ENCODE measurements at places on chromosomes 12 and 14. TPM values are rescaled to one million over a fixed set of nuclear protein-coding genes. Genes with fewer than 3 reads are reported as not detected.

The TGM1 gene
- 0.34 TPM for total RNA-seq

The NRIP2 gene
- total RNA-seq = not detected

The RPGRIP1 gene
- total RNA-seq = not detected

The UNC79 gene
- total RNA-seq = not detected

The PTPRB gene
- total RNA-seq = under 0.01 TPM

The SMARCD1 gene
- total RNA-seq = 90.2 TPM

The SMIM41 gene
- total RNA-seq = not detected

The C12orf54 gene
- not detected for total RNA-seq

The SLC39A2 gene
- total RNA-seq = not detected

The PPP1R36 gene
- total RNA-seq = 1.0 TPM

The SERPINA1 gene
- 0.73 TPM for total RNA-seq

The KCNMB4 gene
- under 0.01 TPM for total RNA-seq

The DEPDC4 gene
- 1.8 TPM for total RNA-seq

The NUBPL gene
- 14.8 TPM for total RNA-seq

The NT5DC3 gene
- 36.4 TPM for total RNA-seq

The WBP11 gene
- 62.8 TPM for total RNA-seq

The GPD1 gene
- not detected for total RNA-seq

The PTPRR gene
- not detected for total RNA-seq

The IQSEC3 gene
- total RNA-seq = under 0.01 TPM

The CMA1 gene
- not detected for total RNA-seq

The HOXC13 gene
- not detected for total RNA-seq

The AMDHD1 gene
- total RNA-seq = 1.0 TPM

The KHNYN gene
- total RNA-seq = 48.6 TPM

The TMEM132D gene
- total RNA-seq = 10.6 TPM

The NKX2-1 gene
- not detected for total RNA-seq
